ENCODE measurements at places on chromosomes 4 and X.

DNA sequence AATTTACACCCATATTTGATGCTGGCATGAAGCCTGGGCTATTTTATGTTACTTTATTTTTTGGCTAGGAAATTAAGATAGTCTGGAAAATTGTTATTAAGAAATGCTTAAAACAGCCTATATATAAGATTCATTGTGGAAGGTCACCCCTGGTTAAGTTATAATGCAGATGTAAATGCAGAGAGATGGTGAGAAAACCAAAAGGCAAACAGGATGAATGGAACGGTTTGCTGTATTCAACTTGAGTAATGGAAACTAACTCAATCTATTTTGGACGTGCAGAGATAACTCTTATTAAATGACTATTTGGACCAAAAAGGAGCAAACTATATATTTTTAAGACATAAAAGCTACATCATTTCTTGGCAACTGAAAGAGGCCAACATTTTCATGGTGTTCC, 446.3 kb upstream of the FRG1 start:
- no peak for DNase-seq

DNA sequence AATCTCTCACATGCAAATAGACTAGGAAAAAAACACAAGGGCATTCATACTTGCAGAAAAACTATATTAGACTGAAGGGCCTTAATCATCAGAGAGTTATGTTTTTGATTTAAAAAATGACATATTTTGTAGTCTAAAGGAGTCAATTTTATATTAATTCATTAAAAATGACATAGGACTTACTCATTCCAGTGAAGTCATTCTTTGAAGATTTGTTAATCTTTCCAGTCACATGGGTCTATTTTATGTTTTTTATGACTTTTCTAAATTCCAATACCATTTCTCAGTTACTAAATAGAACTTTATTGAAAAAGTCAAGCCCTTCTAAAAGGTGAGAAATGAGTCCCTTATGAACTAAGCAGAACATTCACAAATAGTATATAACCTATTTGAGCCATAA, 743.8 kb upstream of the INTU start:
- DNase-seq = no peak

DNA sequence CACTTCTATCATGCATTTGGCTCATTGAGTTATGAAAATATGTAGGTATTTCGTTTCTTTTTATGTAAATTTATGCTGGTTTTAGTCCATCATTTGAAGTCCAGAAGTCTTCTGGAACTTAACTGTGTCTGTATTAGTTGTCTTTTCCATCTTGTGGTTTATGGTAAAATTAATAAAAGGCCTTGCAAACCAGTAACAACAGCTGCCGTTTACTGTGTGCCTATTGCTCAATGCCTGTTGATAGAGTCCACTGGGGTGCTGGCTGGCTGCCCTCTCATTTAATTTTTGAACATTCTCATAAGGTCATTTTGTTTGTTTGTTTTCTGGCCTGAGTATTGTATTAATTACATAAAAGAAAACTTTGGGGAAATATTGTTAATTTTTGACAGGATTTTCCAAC, 98.0 kb downstream of the NAA11 start:
- DNase-seq = no peak

DNA sequence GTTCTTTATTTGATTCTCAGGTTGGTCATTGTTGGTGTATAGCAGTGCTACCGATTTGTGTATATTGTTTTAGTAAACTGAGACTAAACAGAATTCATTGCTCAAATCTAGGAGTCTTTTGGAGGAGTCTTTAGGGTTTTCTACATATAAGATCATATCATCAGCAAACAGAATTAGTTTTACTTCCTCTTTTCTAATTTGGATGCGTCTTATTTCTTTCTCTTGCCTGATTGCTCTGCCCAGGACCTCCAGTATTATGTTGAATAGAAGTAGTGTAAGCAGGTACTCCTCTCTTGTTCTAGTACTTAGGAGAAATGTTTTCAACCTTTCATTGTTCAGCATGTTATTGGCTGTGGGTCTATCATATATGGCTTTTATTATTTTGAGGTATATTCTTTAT, 92.6 kb downstream of the IQCM start:
- DNase-seq = no peak

GRCh38 chr4:25098964-25099891, 61.0 kb downstream of the SEPSECS start:
- no peak for DNase-seq

- DNase-seq = no peak
These were observed 1860.5 kb upstream of the ADGRL3 start for GRCh38 chr4:59339631-59340030.

- no peak for DNase-seq
These were observed 60.5 kb downstream of the TMA16 start for GRCh38 chr4:163554870-163555465.

GRCh38 chr4:120088507-120088906, 21.9 kb upstream of the MAD2L1 start:
- no peak for DNase-seq

DNA sequence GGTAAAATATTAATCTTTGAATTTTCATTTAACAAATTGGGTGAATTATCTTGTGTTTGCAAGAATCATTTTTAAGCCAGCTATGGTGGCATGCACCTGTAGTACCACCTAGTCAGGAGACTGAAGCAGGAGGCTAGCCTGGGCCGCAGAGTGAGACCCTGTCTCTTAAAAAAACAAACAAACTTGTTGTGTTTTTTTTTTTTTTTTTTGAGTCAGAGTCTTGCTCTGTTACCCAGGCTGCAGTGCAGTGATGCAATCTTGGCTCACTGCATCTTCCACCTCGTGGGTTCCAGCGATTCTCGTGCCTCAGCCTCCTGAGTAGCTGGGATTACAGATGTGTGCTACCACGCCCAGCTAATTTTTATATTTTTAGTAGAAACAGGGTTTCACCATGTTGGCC, 2.2 kb downstream of the TXLNG start:
- no peak for DNase-seq

DNA sequence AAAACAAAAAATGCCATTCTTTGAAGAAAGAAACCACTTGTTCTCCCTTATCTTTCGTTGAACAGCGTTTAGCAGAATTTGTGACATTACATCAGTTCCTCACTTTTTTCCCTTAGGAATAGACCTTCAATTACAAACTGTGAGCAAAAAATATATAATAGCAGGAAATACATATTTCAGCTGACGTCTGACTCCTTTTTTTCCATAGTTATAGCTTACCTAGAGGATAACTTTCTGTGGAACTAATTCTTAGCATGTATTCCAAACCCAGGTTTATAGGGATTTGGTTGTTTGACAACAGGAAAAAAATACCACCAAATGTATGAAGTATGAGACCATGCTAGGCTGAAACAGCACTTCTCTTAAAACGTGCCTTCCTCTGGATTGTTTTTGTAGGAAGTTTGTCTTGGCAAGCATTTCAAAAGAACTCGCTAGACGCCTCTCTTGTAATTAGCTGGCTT, 2.0 kb upstream of the LIMCH1 start:
- DNase-seq = no peak

- no peak for DNase-seq
These were observed 239.6 kb downstream of the GRXCR1 start for GRCh38 chr4:43132010-43132582.

- DNase-seq = no peak
These were observed 553.9 kb downstream of the INPP4B start for GRCh38 chr4:142292231-142292630.

- DNase-seq = no peak
These were observed 1488.3 kb downstream of the RPA4 start for GRCh38 chrX:98371994-98372393.

DNA sequence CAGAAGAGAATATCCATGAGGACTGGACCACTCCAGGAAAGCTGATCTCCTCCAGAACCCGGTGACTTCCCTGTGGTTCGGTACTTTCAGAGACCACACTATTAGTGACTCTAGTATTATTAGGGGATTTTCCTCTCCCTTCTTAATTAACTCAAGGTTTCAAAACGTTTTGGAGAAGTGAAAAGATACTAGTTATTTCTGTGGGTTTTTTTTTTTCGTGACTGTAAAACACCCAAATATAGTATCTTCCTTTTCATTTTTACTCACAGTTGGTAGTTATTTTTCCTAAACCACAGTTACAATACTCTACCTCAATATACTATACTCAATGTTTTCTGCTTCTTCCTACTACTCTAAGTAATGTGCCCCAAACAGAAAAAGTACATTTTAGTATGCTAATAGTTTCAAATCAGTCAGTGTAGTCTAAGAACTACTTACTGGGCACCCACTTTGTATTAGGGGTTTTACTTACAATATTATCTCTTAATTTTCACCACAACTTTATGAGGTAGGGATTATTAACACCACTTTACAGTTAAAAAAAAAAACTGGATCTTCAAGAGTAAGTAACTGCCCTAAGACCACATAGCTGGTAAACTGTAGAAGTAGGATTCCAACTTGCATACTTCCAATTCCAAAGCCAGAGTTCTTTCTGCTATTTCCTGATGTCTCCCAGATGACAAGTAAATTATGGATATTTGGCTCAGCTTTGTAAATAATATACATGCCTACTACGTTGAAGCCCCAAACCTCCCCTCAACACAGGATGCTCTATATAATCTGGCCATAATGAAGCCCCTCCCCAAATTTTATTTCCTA, 45.0 kb downstream of the SLC9A7 start:
- DNase-seq = no peak

- no peak for DNase-seq
These were observed 143.5 kb upstream of the GALNT7 start for GRCh38 chr4:173025131-173025530.

GRCh38 chr4:110898290-110898689, 275.4 kb upstream of the PITX2 start:
- no peak for DNase-seq

- DNase-seq = no peak
These were observed 333.5 kb downstream of the FAM47B start for GRCh38 chrX:35276115-35276514.

DNA sequence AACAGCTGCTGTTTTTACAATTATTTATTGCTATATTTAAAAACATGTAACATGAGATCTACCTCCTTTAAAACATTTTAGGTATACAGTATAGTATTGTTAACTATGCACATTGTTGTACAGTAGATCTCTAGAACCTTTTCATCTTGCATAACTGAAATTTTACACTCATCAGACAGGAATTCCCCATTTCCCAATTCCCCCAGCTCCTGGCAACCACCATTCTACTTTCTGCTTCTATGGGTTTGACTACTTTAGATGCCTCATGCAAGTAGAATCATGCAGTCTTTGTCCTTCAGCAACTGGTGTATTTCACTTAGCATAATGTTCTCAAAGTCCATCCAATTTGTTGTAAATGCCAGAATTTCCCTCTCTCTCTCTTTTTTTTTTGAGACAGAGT, 9.7 kb upstream of the LSM6 start:
- no peak for DNase-seq

DNA sequence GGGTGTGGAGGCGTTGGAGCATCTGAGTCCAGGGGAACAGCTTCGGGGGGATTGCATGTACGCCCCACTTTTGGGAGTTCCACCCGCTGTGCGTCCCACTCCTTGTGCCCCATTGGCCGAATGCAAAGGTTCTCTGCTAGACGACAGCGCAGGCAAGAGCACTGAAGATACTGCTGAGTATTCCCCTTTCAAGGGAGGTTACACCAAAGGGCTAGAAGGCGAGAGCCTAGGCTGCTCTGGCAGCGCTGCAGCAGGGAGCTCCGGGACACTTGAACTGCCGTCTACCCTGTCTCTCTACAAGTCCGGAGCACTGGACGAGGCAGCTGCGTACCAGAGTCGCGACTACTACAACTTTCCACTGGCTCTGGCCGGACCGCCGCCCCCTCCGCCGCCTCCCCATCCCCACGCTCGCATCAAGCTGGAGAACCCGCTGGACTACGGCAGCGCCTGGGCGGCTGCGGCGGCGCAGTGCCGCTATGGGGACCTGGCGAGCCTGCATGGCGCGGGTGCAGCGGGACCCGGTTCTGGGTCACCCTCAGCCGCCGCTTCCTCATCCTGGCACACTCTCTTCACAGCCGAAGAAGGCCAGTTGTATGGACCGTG, 2.2 kb downstream of the AR start:
- no peak for DNase-seq

DNA sequence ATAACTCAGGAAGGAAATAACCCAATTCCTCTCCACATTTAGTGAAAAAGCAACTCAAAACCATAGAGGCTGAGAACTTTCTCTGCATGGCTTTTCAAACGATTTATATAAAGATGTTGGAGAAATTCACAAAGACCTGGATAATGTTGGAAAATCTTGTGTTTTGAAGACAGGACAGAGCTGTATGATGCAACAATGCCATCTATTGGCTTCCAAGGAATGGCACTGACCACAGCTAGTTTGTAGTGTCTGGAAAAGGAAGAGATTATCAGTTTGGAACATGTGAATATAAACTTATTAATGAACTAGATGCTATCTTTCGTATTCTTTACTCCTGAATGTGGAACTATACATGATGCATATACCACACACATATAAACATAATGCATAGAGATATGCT, 503.6 kb downstream of the IL1RAPL1 start:
- no peak for DNase-seq

- DNase-seq = no peak
These were observed 1.3 kb downstream of the PKD2 start for GRCh38 chr4:88008743-88009171.

DNA sequence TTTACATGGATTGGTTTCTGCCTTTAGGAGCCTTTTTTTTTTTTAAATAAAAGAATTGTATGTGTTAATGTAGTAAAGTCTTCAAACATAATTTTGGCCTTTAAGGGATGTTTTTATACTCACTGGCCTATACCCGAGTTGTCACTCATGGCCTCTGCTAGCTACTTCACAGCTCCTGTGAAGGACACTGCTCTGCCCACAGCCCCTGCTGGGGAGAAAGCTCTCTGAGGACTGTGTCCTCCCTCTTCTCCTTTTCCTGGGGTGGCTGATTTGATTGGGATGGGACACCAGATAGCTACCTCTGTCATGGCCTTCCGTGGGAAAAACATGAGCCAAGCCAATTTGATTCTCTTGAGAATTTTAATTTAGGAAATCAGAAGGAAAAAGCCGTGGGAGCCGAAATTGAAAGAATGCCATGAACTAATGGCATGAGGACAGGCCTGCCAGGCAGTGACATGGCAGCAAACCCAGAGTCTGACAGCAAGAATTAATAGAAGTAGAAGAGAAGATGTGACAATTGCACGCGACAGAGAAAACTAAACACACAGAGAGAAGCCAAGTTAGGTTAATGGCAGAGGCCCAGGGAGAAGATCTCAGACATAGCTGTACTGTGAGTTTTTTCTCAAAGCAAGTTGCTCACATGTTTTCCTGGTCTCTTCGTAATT, 81.4 kb downstream of the ARHGAP10 start:
- DNase-seq = no peak

DNA sequence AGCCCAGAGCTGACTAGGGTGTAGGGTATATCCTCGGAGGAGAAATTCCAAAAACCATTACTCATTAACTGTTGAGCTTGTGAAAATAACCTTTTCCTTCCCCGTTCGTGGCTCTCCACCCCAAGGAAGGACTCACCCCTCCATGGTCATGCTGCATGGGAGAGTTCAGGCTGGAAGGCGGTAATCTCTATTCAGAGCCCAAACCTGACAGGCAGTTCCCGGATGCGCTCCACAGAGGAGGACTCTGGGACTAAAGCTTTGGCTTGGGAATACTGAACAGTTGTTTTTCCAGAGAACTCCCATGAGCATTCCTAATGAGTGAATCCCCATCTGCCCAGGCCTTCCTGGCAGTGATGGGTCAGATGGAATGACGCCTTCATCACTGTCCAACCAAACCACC, 125.4 kb downstream of the BCOR start:
- DNase-seq = no peak

GRCh38 chrX:49276207-49276606, 6.6 kb downstream of the PPP1R3F start:
- no peak for DNase-seq

- no peak for DNase-seq
These were observed 232.2 kb upstream of the UGT8 start for GRCh38 chr4:114366368-114366767.

- no peak for DNase-seq
These were observed 1445.1 kb upstream of the TENM3 start for GRCh38 chr4:180798036-180798577.

All from stimulated activated CD8-positive, alpha-beta memory T cell treated with anti-CD3 and anti-CD28 coated beads, Interleukin-7, amount 100 ng/mL, for 1 hour (primary cell).